ENCODE measurements at places on chromosomes 16 and 17.

GRCh38 chr17:55090079-55090492, 121.5 kb downstream of the STXBP4 start:
- peak; percentile 10 for DNase-seq

DNA sequence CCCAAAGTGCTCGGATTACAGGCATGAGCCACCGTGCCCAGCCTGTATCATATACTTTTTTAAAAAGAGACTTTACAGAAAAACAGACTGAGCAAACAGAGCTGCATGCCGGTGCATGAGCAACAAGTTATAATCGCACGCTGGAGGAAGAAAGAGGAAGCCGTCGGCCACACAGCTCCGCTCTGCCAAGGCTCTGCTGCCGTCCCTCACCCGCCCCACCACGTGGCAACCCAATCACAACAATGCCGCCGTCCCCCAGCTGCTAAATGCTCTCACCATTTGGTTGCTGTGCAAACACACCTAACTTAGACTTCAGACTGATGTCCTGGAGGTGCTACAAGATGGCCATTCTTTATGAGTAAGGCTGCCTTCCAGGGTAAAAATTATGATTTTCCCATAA, 83.5 kb downstream of the ADCY9 start:
- peak; percentile 5 for DNase-seq

GRCh38 chr16:90046971-90047713, 27.9 kb upstream of the DBNDD1 start:
- DNase-seq, result no peak

GRCh38 chr17:74545843-74546230, at the start of gene CD300C:
Gene CD300C (minus strand): TSS chr17:74546115. CDS start chr17:74545782, 333 bp downstream.
- no peak for DNase-seq

DNA sequence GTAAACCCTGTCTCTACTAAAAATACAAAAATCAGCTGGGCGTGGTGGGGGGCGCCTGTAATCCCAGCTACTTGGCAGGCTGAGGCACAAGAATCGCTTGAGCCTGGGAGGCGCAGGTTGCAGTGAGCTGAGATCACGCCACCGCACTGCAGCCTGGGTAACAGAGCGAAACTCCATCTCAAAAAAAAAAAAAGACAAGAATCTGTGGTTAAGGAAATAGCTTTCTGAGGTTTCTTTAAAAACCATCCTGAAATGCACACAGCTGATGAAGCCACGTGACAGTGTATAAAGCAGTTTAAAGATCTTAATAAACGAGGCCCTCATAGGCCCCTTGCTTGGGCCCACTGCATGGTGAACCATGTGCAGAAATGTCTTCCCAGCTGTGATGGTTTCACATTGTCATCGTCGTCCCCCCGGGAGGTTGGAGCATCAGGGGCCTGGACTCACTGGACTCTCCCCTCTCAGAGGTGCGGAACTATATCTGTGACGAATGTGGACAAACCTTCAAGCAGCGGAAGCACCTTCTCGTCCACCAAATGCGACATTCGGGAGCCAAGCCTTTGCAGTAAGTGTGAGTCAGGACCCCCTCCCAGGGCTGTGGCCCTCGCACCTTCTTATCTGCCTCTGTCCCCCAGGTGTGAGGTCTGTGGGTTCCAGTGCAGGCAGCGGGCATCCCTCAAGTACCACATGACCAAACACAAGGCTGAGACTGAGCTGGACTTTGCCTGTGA, 16.2 kb downstream of the ZNF276 start:
- DNase-seq, result peak; percentile 24
